ENCODE measurements at places on chromosomes 6 and 20. TPM values are rescaled to one million over a fixed set of nuclear protein-coding genes. Genes with fewer than 3 reads are reported as not detected.

DNA sequence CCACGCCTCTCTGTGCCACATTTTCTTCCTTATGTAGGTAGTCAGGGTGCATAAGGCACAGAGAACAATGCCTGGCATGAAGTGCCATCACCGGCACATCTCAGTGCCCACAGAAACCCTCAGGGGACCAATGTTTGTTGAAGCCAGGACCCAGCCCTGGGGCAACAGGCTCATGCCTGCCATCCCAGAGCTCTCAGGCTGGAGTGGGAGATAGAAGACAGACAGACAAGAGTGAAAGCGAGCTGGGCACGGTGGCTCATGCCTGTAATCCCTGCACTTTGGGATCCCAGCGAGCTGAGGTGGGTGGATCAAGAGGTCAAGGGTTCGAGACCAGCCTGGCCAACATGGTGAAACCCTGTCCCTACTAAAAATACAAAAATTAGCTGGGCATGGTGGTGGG is 13.5 kb downstream of the EFCAB8 start:
- DNase-seq = no peak

DNA sequence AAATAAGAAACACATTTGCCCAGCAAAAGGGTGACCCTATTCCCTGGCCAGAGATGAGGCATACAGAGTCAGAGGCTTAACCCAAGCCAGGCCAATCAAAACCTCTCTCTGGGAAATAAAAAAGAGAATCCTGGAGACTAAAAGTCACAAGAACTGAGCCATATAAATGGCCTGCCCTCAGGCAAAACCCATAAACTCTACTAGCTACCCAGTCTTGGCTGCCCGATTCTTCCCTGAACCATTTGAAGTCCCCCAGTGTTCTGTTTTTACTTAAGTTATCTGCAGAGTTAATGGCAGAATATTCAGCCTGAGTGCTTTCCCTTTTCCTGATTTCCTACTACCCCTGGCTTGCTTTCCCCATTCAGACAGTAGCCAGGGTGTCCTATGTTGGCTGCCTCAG is 13.9 kb downstream of the KCNK15 start:
- DNase-seq = no peak

Gene DEFB124
- polyA plus RNA-seq = not detected

Gene FKBP1C
- 6.9 TPM for polyA plus RNA-seq

GRCh38 chr20:14576196-14576877 is 238.9 kb upstream of the FLRT3 start:
- no peak for DNase-seq

Gene KIAA1755
- polyA plus RNA-seq = 2.9 TPM

Data from right renal cortex interstitium (tissue), 3 donors.